Common myeloid progenitor, CD34-positive (primary cell): ENCODE measurements at places on chromosomes 6 and 20.

DNA sequence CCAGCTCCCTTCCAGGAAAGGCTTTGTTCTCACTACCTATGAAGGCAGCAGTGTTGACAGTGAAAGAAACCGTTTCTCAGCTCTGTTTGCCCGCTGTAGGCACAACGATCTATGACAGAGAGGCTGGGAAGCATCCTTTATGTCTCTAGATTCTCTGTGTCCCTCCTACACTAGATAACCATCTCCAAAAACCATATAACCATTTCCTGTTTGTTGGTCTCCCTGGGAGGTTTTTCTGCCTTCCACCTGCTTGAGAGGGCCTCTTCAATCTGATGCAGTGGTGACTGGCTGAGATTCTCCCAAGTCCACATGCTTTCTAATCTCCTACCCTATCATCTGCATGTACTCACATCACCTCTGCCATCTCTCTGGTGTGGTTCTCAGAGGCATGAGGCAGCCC, 32.0 kb upstream of the TMEM217 start:
- no peak for DNase-seq

GRCh38 chr6:7035837-7036249, 71.9 kb upstream of the RREB1 start:
- no peak for DNase-seq

- DNase-seq, result no peak
Measured at GRCh38 chr6:94350833-94351232, 931.5 kb upstream of the EPHA7 start.

DNA sequence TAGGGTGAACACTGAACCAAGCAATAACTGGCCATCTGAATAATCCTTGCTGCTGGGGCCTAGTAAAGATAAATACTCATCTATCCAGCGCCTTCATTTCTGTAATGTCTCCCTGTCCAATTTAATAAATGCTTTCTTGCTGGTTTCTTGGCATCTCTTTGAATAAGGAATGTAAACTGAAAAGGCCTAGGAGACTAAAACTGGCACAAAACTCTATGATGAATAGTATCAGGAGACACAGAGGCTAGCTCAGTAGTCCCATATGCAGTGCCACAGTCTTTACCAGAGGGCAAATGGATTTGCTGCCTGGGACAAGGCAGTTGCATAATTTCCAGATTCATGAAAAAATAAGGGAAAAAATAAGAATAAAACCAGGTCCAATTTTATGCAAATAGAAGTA, 324.4 kb downstream of the CENPW start:
- no peak for DNase-seq

GRCh38 chr6:84815896-84816735, 51.7 kb upstream of the TBX18 start:
- no peak for DNase-seq

- no peak for DNase-seq
Measured at GRCh38 chr20:39886650-39887190, 802.3 kb downstream of the MAFB start.

- DNase-seq, result no peak
Measured at GRCh38 chr6:170289951-170290295, 955 bp downstream of the DLL1 start.
